HT1080 (cell line): ENCODE measurements at places on chromosomes 3 and 15. TPM values are rescaled to one million over a fixed set of nuclear protein-coding genes. Genes with fewer than 3 reads are reported as not detected.

DNA sequence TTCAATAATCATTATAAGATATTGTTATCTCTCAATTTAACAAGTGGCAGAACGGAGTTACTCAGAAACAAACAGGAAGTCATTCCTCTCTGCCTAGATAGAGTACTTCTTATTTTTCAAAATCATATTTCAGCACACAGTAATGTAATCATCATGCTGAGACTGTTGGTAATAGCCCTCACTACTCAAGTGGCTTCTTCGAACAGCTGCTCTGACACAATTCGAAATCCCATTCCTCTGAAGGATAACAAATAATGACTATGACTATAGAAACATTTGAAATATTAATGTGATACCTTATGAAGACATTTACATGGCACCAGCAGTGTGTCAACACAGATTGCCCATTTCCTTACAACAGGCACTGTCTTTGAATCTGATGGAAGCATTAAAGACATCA, 1249.8 kb downstream of the NSUN3 start:
- DNase-seq, result no peak

GRCh38 chr15:69338535-69339213, 40.0 kb downstream of the PAQR5 start:
- DNase-seq, result peak; percentile 65

- DNase-seq, result no peak
These were observed 28.2 kb downstream of the UBE3A start for GRCh38 chr15:25410649-25411048.

- DNase-seq, result no peak
These were observed 97.3 kb downstream of the ARNT2 start for GRCh38 chr15:80501476-80501875.

DNA sequence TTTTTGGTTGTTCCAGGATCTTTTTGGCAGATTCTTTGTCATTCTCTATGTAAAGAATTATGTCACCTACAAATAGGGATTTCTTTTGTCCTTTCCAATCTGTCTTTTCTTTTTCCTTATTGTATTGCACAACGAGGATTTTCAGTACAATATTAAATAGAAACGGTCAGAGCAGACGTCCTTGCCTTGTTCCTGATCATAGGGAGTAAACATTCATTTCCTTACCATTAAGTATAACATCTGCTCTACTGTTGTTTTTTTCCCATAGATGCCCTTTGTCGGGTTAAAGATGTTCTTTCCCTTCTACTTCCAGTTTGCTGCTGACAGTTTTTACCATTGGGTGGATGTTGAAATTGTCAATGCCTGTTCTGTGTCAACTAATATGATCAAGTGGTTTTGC, 528.4 kb downstream of the OCA2 start:
- DNase-seq, result no peak

SERPINI1 gene
- total RNA-seq, result 2.2 and 5.1 TPM in 2 replicates

CYP1A1 gene
- 1.3 and 2.5 TPM in 2 replicates for total RNA-seq

STAC gene
- 23.3 and 28.3 TPM in 2 replicates for total RNA-seq

- DNase-seq, result peak; percentile 80
These were observed 208.7 kb upstream of the CDIN1 start for GRCh38 chr15:36370731-36371112.

SPINT1 gene
- total RNA-seq, result 0.35 and 0.63 TPM in 2 replicates

DNA sequence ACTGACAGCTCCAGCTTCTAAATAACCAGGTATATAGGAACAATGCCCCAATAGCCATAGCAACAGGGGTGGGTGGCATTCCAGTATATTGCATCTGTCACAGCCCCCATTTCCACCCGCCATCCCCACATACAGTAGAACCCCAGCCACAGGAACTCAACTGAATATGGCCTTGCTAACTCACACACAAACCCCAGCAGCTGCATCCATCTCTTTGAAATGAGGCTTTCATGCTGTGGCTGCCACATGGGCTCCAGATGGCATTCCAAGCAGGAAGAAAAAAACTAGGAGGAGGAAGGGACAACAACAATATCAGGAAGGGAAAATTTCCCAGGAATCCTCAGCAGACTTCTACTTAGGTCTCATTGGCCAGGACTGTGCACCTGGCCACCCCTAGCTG, 54.6 kb downstream of the CCR3 start:
- DNase-seq, result peak; percentile 44

DNA sequence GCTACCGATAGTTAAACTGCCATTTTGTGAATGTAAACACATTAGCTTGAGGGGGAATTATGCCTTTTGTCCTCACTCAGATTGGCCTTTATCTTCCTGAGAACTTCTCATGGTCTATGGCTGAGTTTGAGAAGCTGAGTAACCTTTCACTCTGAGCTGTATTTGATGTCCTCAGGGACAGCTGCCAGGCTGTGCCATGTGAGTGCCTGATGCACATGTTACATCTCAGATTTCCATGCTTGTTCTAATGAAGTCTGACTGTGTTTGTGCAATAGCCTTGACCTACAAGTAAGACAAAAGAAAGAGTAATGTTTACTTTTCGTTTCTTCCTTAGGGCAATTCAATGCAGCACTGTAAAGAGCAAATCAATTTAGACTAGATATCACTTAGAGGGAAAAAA, 44.1 kb upstream of the ARL6 start:
- DNase-seq, result peak; percentile 7

MLF1 gene
- 12.0 and 17.7 TPM in 2 replicates for total RNA-seq

GRCh38 chr3:106232956-106233355, 364.1 kb upstream of the CBLB start:
- no peak for DNase-seq

- DNase-seq, result no peak
These were observed 276.1 kb upstream of the LRRC3B start for GRCh38 chr3:26346497-26346896.

DNA sequence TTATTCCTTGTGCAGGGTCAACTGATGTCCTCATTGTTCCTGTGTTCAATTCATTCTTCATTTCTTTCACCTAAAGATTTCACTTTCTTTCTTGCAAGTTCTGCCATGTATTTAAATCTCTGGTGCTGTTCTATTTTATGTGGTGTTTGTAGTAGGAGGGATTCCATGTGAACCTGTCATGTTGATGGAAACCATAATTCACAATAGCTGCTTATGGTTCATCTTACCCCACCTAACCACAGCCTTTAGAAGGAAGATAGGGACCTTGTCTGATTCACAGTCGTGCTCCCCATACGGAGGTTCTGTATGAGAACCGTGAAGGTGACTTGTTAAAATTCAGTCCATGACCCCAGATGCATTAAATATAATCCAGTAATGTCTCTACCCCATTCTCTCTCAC, 21.9 kb downstream of the SLCO2A1 start:
- DNase-seq, result peak; percentile 23

PP2D1 gene
- not detected in 2 replicates for total RNA-seq

PLD1 gene
- total RNA-seq, result 6.2 and 7.5 TPM in 2 replicates

GRCh38 chr3:197027896-197028727, 1.5 kb downstream of the MELTF start:
- DNase-seq, result peak; percentile 37

- peak; percentile 19 for DNase-seq
These were observed 10.3 kb upstream of the ALDH1A3 start for GRCh38 chr15:100869151-100869999.

FGF7 gene
- 0.02 TPM in 1 of 2 replicates, not detected in the other for total RNA-seq

DNA sequence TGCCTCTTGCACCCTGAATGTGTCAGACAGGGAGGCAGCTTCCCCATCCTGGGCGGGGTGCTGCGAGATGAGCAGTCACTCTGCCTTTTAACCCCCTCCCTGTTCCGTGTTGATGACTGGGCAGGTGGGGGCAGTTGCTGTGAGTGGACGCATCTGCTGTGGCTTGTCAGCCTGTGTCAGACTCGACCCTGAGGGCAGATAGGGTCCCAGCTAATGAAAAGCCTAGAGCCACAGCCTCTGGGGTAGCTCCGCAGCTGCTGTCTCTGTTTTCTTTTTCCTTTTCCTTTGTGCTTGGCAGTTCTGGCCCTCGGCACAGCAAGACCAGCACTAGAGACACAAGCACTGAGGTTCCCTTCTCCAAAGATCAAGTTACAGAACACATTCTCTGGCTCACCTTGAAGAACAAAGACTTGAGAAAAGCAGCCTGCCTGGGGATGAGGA, 43.0 kb upstream of the GLCE start:
- DNase-seq, result peak; percentile 11

DNA sequence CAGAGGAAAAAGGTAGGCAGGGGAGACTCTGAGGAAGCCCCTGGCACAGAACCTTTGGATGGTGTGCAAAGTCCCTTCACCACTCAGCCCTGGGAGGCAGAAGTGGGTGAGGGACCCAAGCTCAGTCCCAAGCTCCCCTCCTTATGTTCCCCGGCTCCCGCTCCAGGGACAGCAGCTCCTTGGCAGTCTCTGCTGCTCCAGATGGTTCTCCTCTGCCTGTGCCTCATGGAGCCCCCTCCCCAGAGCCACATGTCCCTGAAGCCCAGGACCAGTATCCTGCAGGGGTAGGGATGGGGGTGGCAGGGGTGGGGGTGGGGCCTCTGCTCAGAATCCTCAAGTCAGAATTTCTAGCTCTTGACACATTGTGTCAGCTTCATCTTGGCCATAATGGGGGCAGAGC, 8.0 kb upstream of the CAMKV start:
- DNase-seq, result no peak

- DNase-seq, result no peak
These were observed 50.5 kb downstream of the MBNL1 start for GRCh38 chr3:152319256-152319655.

OXTR gene
- total RNA-seq, result 1.5 and 2.6 TPM in 2 replicates

ZMYND10 gene
- total RNA-seq, result 1.4 and 2.8 TPM in 2 replicates

GRCh38 chr3:60657972-60658371, 593.3 kb downstream of the FHIT start:
- no peak for DNase-seq

GRCh38 chr3:126924458-126924857, 58.5 kb upstream of the PLXNA1 start:
- DNase-seq, result no peak

DNA sequence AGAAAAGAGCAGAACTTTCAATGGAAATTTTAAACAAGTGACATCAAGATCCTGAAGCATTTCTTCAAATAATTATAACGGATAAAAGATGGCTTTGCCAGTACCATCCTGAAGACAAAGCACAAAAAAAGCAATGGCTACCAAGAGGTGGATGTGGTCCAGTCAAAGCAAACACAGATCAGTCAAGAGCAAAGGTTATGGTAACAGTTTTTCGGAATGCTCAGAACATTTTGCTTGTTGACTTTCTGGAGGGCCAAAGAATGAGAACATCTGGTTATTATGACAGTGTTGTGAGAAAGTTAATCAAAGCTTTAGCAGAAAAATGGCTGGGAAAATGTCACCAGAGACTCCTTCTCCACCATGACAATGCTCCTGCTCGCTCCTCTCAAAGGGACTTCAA, 31.5 kb downstream of the FEM1B start:
- DNase-seq, result no peak

TSC22D2 gene
- 6.2 and 7.7 TPM in 2 replicates for total RNA-seq

DNA sequence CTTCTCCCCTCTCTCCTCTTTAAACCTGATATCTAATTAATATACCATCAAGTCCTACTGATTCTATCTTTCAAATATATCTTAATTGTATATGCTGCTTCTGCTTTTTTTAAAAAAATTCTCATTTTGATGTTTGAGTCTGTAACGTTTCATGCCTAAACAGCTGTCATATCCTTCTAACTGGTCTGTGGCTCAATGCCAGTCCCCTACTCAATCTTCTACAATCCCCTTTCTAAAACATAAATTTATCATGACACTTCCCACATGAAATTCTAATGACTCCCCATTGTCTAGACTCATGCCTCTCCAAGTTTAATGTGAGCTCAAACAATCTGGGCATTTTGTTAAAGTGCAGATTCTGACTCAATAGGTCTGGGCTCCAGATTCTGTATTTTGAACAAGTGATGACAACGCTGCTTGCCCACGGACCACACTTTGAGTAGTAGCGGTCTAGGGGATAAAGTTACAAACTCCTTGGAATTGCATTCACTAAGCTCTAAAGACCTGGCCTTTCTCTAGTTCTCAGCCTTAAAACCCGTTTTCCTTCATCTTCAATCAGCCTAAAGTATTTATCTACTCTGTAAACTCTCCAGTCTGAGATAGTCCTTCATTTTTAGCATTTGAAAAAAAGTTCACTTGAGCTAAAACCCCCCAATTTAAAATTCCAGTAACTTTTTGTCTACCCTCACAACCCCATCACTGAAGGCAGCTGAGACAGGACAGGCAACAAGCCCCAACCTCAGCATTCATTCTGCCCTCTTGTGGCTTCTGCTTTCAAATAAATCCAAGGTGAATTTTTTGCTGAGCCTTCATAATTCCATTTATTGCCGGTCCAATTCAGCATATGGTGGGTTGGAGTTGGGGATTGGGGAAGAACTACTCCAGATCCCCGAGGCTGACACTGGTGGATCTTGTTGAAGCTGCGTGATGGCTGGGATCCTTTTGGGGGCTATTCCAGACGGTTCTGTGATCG, 88.1 kb upstream of the THRB start:
- DNase-seq, result peak; percentile 8

CCNB2 gene
- 92.3 and 116 TPM in 2 replicates for total RNA-seq

SEMA3F gene
- total RNA-seq, result 45.7 and 48.6 TPM in 2 replicates

- no peak for DNase-seq
These were observed 142.8 kb downstream of the CHL1 start for GRCh38 chr3:339351-339750.

- peak; percentile 88 for DNase-seq
These were observed 85.9 kb downstream of the DCLK3 start for GRCh38 chr3:36678216-36679013.

GRCh38 chr3:169161011-169161410, 502.5 kb downstream of the MECOM start:
- DNase-seq, result peak; percentile 52

DNA sequence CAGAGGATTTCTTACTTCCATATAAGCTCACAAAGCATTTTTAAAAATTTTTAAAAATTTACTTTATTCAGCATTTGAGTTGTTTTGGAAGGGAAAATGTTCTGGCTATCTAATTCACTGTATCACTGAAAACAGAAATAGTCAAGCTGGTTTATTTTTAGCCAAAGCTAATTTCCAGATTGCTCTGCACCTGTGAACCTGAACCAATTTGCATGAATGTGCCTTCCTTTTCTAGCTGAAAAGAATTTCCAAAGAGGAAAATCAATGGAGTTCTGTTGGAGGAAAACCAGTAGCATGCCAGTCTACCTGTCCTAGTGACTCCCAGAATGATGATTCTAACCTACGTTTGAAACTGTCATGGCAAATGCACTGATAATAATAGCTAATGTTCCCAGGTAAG, 134.2 kb upstream of the LIPC start:
- DNase-seq, result no peak

GRCh38 chr15:56971571-56971970, 53.1 kb downstream of the TCF12 start:
- DNase-seq, result no peak

- DNase-seq, result no peak
These were observed 20.6 kb downstream of the CCDC13 start for GRCh38 chr3:42752441-42752840.

DNA sequence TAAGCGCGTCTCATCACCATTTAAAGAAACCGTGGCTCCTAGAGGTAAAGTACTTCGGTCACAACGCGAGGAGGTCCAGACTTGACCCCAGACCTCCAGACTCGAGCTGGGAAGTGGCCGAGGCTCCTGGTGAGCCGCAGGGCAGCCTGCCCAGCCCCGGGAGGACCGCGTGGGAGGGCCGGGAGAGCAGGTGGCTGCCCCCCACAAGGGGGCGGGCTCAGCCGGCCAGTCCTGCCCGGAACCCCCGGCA, at the start of gene SLC27A2:
TSS of gene SLC27A2 (plus strand) at position 228 of the 250 bp plus-strand sequence. CDS start 232 bp downstream, outside the sequence.
- no peak for DNase-seq

P2RY14 gene
- total RNA-seq, result not detected in 2 replicates

CILP gene
- total RNA-seq, result 1.1 and 1.2 TPM in 2 replicates

- DNase-seq, result no peak
These were observed 22.8 kb upstream of the FLNB start for GRCh38 chr3:57985176-57985983.
